Type B pancreatic cell (in vitro differentiated cells): ENCODE measurements at places on chromosomes 5 and 9.

DNA sequence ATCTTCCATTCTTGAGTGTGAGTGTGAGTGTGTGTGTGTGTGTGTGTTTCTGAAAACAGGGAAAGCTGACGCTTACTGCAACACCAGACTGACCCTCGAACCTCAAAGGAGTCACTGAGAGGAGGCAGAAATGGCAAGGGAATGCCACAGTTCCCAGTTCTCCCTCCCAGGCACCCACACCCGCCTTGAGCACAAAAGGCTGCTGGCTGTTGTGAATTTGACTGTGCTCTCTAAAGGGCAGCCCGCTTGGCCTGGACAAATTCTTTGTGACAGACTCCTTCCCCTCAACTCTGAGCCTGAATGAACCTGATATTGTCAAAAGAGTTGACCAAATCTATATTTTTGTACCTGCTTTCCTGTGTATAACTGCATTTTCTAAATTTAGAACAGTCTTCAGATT lies 245.7 kb upstream of the IRX2 start:
- DNase-seq = no peak

- DNase-seq = no peak
Measured at GRCh38 chr5:174572591-174572990, 151.8 kb upstream of the MSX2 start.

DNA sequence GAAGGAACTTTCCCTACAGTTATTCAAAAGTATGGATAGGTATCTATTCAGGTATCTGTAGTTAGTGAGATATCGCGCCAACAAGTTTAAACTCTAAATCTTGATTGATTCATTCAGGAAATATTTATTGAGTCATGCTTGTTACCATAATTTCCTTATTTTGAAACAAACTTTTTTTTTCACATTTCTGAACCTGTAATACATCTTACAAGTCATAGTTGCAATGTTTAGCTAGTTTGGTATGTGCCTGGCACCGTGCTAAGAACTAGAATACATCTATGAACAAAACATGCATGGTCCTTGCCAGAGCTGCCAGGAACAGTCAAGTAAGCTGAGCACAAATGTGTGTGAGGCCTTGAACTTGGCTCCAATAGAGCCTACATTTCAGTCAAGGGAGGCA lies 226.4 kb downstream of the PCSK5 start:
- no peak for DNase-seq

DNA sequence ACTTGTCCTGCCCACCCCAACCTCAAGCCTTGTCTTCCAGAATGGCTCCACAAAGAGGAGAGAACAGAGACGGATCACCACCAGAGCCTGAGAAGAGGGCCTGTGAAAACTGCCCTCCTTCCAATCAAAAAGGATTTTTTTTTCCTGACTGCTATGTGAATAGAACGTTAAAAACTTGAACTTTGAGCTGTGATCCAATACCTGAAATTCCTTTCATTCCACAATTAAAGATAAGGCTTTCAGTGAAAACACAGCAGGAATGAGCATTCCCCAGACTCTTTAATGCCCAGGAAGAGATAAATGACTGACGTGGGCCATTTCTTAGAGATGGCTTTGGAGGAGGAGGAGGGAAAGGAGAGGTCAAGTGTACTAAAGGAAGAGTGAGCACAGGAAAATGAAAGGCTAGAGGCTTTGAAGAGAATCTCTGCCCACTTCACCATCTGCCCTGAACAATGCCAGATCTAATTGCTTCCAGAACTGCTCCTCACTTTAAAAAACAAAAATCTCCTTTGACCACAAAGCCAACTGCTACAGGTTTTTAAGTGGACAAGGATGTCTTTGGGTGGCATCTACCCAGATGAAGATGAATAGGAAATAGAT lies 177.9 kb upstream of the MAP3K1 start:
- no peak for DNase-seq

- DNase-seq = no peak
Measured at GRCh38 chr5:111934511-111934910, 177.5 kb upstream of the NREP start.

- no peak for DNase-seq
Measured at GRCh38 chr5:57302643-57303042, 128.8 kb downstream of the GPBP1 start.

- no peak for DNase-seq
Measured at GRCh38 chr5:126106029-126106428, 317.2 kb upstream of the GRAMD2B start.

- DNase-seq = no peak
Measured at GRCh38 chr5:136039202-136039601, 10.4 kb downstream of the TGFBI start.

DNA sequence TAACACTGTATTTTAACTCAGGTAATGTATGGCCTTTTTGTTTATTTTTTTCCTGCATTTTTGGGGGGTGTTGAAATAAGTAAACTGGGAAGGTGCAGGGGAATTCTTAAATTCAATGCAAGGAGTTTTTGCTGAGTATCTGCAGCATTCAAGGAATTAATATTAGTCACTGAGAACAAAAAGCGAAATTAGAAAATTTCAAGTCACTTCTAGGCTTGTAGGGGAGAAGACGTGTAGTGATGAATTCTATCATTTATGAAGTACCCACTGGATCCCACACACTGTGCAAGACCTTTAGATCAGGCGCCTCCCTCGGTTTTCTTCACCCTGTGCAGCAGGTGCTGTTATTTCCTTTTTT lies 1.2 kb downstream of the EHMT1 start:
- no peak for DNase-seq

DNA sequence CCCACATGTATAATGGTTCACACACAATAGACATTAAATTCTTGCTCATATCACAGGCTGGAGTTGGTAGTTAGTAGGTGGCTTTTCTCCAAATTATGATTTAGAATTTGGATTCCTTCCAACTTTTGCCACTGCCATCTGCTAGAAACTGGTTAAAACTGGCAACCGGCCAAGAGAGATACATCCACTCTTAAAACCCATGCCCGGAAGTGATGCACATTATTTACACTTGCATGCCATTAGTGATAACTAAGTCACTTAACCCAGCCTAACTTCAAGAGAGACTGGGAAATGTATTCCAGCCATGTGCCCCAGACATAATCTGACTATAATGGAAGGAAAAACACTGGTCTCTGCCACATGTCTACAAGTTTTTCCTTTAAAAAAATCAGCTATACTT lies 395.7 kb upstream of the SEMA6A start:
- no peak for DNase-seq
